ENCODE measurements at places on chromosomes 12 and 14. TPM values are rescaled to one million over a fixed set of nuclear protein-coding genes. Genes with fewer than 3 reads are reported as not detected.

Gene RASSF9
- 3.9 TPM for total RNA-seq

DNA sequence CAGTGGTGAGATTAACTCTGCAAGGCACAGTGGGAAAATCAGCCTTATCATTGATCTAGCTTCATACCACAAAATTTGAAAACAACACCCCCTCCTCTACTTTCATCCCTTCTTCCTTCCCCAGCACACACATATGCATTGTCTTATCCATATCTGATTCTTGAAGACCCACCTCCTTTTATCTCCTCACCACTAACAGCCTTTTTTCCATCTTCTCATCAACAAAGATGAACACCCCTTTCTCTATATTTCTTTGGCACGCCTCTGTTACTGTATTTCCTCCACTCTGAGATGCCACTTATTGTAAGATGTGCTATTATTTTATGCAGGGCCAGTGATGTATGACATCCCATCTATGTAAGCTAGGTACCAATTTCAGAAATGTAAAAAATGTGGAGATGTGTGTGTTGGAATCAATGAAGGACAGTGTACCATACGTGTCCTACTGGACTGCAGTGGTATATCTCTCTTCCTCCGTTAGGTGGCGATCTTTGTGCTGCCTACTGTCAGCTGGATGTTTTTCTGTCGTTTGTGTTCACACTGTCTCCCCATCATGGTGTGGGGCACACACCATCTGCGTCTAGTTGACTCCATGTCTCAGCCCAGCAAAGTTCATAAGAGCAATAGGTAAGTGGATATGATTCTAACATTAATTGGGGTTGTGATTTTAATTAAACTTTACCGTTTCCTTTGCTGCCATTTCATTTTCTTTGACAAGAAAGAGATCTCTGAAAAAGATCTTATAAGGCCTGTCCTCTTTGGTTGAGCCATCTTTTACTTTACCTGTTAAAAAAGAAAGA lies 24.0 kb downstream of the CCDC38 start:
- no peaks in the 10 kb centered on the region for H3K36me3 ChIP-seq
- no peaks in the 10 kb centered on the region for H3K27me3 ChIP-seq
- peak; percentile 20 for DNase-seq
- H3K4me1 ChIP-seq, result no peaks in the 10 kb centered on the region
- no peak overlapping the region for H3K27ac ChIP-seq
- no peak overlapping the region for H3K4me3 ChIP-seq

DNA sequence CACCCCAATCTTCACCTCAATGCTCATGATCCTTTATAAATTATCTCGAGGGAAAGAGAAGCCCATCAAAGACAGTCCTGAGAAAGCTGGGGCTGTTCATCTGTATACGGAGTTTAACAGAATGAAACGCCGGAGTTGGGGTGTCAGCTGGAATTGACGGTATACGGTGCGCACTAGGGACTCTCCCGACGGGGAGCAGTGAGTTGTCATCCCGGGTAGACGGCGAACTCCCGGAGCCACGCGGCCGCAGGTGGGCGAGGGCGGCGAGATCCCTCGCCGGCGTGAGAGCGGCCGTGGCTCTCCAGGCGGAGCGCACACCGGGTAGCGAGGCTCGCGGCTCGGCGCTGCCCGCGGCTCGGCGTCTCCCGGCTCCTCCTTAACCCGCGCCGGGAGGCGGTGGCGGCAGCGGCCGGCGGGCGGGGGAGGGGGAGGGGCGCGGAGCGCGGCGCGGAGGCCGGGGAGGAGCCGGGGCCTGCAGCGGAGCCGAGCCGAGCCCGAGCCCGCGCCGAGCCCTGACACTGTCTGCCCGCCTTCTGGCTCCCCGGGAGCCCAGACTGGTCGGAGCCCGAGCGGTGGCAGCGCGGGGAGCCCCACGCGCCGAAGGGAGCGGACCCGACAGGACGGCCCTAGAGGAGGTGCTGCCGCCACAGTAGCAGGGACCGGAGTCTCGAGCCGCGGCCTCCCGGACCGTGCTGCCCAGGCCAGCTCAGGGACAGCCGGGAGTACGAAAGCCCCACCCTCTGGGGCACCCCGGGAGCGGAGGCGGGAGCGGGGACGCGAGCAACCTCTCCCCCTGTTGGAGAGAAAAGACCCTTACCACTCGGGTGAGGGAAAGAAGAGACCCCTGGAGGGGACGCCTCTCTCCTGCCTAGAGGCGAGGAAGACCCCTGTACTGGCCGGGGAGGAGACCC lies at the start of gene FOXJ2:
TSS of gene FOXJ2 (plus strand) at position 475 of the 911 bp plus-strand sequence. CDS start 7,117 bp downstream, outside the sequence.
- no peaks in the 10 kb centered on the region for H3K27me3 ChIP-seq
- peak within 1 kb of the TSS; percentile 69 for H3K4me3 ChIP-seq
- H3K36me3 ChIP-seq, result no peaks in the 10 kb centered on the region
- H3K27ac ChIP-seq, result peak within 1 kb of the TSS; percentile 91

DNA sequence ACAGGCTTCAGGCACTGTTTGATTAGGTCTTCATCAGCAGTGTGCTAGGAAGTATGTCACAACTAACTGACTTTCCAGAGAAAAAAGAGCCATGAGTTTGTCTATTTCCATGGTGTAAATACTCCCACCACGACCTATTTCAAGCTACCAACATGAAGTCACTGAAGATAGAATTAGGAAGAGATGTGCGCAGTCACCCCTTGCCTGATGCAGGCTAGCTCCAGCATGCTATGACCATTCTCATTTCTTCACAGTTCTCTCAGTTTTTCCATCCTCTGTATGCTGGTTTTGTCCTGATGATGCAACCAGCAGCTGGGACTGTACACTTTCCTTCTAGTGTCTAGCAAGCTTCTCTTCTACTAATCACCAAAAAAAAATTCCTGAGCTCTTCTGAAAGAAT lies 191.6 kb upstream of the NUDT4 start:
- no peak overlapping the region for H3K4me3 ChIP-seq
- no peaks in the 10 kb centered on the region for H3K27me3 ChIP-seq
- peaks cover 5% of the 10 kb centered on the region for H3K4me1 ChIP-seq
- H3K27ac ChIP-seq, result no peak overlapping the region
- H3K36me3 ChIP-seq, result no peaks in the 10 kb centered on the region

GRCh38 chr12:62259631-62259992 lies 592 bp upstream of the USP15 start:
- no peaks in the 10 kb centered on the region for H3K27me3 ChIP-seq
- DNase-seq, result no peak
- no peaks in the 10 kb centered on the region for H3K36me3 ChIP-seq
- peaks cover 8% of the 10 kb centered on the region for H3K4me1 ChIP-seq

DNA sequence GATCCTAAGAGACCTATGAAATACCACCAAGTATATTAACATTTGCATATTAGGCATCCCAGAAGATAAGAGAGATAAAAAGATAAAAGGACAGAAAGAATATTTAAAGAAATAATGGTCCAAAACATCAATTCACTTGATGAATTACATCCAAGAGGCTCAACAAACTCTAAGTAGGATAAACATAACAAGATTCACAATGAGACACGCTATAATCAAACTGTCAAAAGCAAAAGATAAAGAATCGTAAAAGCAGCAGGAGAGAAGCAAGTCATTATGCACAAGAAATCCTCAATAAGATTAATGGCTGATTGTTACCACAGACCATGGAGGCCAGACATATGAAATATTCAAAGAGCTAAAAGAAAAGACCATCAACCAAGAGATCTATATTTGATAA lies 79.6 kb downstream of the PLCZ1 start:
- H3K27ac ChIP-seq, result no peak overlapping the region
- DNase-seq, result no peak
- H3K4me1 ChIP-seq, result no peaks in the 10 kb centered on the region
- H3K4me3 ChIP-seq, result no peak overlapping the region
- no peaks in the 10 kb centered on the region for H3K36me3 ChIP-seq
- H3K27me3 ChIP-seq, result no peaks in the 10 kb centered on the region

DNA sequence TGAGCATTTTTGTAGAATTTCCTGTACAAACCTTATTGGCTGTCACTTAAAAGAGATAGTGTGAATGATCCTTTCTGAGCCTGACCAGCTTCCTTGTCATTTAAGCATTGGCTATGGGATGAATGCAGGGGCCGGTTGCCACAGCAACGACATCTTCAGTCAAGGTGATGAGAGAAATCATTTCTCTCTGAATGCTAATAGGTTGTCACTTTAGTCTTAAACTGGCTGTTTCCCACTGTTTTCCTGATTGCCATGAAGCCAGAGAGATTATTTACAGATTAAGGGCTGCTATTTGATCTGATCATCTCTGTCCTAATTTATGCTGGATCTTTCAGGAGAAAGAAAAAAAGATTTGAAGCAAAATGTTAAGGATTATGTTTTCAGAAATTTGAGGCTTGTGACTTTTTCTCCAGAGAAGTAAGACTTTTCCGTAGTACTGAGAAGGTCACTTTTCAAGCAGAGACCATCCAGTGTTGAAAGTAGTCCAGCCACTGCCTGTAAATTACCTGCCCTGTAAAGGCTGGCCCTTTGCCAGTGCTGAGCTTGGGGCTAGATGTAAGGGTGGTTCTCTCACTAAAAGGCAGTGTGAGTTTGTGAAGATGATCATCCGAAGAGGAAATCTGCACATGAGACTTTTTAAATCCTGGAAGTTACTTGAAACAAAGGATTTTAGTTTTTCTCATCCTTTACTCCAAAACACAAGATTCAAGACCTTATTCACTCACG lies 235.6 kb downstream of the DACT1 start:
- no peaks in the 10 kb centered on the region for H3K36me3 ChIP-seq
- no peak overlapping the region for H3K27ac ChIP-seq

Gene PTGER2
- total RNA-seq, result 6.7 TPM

Gene ZNF891
- 4.4 TPM for total RNA-seq

DNA sequence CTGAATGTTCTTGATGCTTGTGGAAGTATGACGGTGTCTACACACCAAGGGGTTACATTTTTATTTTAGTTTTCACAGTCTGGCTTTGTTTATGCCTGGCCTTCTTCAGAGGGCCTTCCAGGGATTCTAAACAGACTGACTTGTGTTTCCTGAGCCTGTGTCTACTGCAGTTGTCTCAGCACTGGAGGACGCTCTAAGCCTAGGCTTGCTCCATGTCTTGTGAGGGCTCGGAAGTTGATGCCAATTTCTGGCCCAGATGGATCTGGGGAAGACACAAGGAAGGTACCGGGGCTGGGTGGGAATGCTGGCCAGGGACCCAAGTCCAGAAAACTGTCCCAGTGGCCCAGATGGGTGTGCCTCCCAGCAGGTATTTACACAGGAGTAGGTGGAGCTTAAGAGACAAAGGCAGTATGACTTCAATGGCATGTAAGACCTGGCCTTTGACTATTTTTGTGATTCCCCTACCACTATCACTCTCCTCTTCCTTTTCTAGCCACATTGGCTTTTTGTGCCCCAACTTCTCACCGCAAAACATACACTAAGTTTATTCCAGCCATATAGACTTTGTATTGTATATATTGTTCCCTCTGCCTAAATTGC lies 56.9 kb downstream of the GPR137C start:
- no peaks in the 10 kb centered on the region for H3K36me3 ChIP-seq
- H3K4me3 ChIP-seq, result no peak overlapping the region
- H3K4me1 ChIP-seq, result no peaks in the 10 kb centered on the region
- DNase-seq, result no peak
- H3K27ac ChIP-seq, result no peak overlapping the region
- no peaks in the 10 kb centered on the region for H3K27me3 ChIP-seq

DNA sequence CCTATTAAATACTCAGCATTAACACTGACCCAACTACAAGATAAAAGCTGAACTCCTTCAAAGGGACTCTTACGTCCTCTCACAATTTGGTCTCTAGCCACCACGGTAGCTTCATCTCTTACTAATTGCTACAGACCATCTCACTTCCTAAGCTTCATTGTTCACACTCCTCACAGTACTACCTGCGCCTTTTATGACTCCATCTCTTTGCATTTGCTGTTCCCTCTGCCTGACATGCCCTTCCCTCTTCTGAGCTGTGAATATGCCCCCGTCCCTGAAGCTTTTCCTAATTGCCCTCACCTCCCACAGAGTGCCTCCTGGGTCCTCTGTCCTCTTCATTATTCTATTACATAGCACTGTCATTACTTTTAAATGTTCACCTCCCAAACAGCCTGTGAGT lies 2.5 kb downstream of the EEA1 start:
- H3K4me3 ChIP-seq, result no peak overlapping the region
- peaks cover 7% of the 10 kb centered on the region for H3K4me1 ChIP-seq
- no peak for DNase-seq
- no peaks in the 10 kb centered on the region for H3K36me3 ChIP-seq

GRCh38 chr12:109525279-109525585 lies 47.8 kb downstream of the UBE3B start:
- no peaks in the 10 kb centered on the region for H3K27me3 ChIP-seq
- no peaks in the 10 kb centered on the region for H3K36me3 ChIP-seq
- no peak overlapping the region for H3K27ac ChIP-seq
- no peak overlapping the region for H3K4me3 ChIP-seq

DNA sequence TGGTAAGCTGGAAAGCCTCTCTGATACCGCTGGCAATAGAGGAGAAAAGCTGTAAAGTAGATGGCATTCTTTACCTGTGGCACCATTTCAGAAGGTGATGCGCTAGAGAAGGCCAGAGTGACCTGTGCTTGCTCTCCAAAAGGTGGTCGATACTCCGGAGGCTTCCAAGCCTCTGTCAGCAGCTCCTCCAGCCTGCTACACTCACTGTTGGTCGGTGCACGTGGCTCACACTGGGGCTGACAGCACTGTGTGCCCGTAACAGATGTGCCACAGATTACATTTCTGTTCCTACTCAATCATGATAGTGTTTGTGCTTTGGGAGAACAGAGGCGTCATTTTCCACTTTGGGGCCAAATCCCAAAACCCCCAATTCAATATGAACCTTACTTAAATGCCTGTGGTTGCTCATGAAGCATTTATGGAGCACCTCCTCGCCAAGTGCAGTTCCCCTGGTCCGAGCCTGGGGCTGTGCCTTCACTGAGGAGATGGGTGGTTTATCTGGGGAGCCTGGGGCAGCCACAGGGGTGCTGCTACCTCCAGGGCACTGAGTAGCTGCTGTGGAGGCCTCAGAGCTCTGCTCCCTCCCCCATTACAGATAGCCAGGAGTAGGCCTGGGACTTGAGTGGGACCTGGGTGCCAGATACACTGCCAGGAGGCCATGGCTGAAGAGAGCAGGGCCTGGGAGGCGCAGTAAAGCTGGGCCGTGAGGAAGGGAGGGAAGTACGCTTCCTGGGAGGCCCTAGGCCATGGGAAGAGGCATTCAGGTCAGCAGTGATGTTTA lies 26.8 kb downstream of the CCNK start:
- H3K4me1 ChIP-seq, result no peaks in the 10 kb centered on the region
- H3K27ac ChIP-seq, result no peak overlapping the region
- DNase-seq, result no peak
- no peaks in the 10 kb centered on the region for H3K27me3 ChIP-seq
- no peak overlapping the region for H3K4me3 ChIP-seq

DNA sequence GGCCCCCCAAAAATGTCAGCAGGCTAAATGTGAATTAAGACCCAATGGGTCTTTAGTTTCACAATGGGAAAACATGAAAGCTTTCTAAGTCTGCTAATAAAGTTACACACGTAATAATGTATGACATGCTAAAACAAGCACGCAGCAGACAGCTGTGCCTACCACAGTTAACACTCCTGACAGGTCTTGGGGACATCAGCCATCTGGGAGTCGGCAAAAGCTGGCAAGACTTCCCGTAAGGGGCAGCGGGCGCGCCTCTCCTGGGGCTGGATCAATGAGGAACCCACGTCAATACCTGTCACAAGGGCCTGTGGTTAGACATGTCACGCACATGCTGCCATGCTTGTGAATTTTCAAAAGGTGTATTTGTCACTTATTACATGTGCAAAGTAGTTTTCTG lies 45.0 kb downstream of the ACTN1 start:
- H3K36me3 ChIP-seq, result no peaks in the 10 kb centered on the region
- peaks cover 27% of the 10 kb centered on the region for H3K4me1 ChIP-seq
- no peak for DNase-seq
- H3K27me3 ChIP-seq, result no peaks in the 10 kb centered on the region
- no peak overlapping the region for H3K27ac ChIP-seq

Gene KRT74
- not detected for total RNA-seq

Gene SLC4A8
- total RNA-seq, result 13.6 TPM
